Stimulated activated CD4-positive, alpha-beta T cell treated with anti-CD3 and anti-CD28 coated beads, Interleukin-1b, Interleukin-23, amount 100 ng/mL, for 1 hour (primary cell): ENCODE measurements at places on chromosomes 7 and 10.

- DNase-seq, result no peak
Measured at GRCh38 chr10:132960631-132961419, 18.5 kb upstream of the CFAP46 start.

- DNase-seq, result no peak
Measured at GRCh38 chr10:98309366-98310355, 41.7 kb upstream of the LOXL4 start.

DNA sequence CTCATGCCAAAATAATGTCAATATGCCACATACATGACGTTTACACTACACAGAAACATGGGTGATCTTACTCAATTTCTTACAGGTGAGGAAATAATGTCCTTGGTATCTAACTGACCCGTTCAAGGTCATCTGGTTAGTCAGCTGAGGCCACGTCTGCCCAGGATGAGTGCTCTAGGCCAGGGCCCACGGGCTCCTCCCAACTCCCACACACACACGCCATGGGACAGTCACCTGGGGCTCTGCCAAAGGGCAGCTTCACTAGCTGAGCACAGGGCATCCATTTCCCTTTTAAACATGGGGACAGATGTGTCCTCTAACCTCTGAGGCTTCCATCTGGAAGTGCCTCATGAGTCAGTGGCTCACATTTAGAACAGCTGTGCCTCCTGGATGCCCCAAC, 123.9 kb downstream of the TNS3 start:
- DNase-seq, result no peak

- no peak for DNase-seq
Measured at GRCh38 chr7:157809863-157810851, 473.4 kb downstream of the DNAJB6 start.

DNA sequence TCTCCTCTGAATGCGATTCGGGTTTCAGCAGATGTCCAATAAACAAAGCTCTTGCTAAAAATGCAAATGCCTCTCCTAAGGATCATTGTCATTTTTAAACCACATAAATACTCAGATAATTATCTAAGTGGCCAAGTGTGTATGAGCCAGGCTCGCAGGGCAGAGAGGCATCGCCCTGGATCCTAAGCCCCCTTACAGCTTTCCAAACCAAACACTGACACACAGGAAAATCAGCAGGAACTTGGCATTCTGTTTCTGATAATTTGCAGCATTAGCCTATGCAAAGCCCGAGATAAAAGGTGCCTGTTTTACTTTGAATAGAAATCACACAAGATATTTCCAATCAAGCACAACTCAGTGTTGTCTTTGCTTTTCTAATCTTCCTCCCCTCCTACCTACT, 134.4 kb downstream of the ABCA13 start:
- no peak for DNase-seq

DNA sequence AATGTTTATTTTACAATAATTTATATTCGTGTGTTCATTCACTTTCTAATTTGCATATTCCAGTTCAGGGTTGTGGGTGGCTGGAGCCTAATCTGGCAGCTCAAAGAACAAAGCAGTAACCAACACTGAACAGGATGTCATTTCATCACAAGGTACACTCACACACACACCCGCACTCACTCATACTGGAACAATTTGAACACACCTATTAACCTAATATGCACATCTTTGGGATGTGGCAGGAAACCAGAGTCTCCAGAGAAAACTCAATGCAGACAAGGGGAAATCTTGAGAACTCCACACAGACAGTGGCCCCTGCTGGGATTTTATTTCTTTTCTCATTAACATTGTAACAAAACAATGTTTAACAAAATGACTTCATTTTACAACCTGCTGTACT, 97.4 kb downstream of the TWIST1 start:
- no peak for DNase-seq

- DNase-seq, result no peak
Measured at GRCh38 chr10:52257692-52258075, 56.4 kb upstream of the DKK1 start.

- no peak for DNase-seq
Measured at GRCh38 chr7:99752356-99752755, 17.4 kb upstream of the CYP3A7 start.

GRCh38 chr7:77626586-77627308, 69.5 kb upstream of the RSBN1L start:
- DNase-seq, result no peak

GRCh38 chr7:115654384-115655214, 376.0 kb downstream of the TFEC start:
- DNase-seq, result no peak

DNA sequence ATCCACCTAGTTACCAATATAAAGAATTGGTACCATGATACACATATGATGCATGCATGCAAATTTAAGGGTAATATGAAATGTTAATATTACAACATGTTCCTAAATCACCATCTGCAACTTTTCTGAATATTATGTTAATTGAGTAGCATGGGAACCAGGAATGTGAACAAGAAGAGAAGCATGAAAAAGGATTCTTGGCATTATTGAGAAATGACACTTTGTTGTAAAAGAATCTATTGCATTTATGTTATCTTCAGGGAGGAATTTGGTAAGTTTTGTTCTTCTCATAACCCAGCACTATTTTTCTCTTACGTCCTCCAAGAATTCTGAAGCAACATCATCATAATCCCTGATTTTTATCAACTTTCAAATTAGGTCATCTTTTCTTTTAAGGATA, 159.9 kb upstream of the SLC25A13 start:
- no peak for DNase-seq

DNA sequence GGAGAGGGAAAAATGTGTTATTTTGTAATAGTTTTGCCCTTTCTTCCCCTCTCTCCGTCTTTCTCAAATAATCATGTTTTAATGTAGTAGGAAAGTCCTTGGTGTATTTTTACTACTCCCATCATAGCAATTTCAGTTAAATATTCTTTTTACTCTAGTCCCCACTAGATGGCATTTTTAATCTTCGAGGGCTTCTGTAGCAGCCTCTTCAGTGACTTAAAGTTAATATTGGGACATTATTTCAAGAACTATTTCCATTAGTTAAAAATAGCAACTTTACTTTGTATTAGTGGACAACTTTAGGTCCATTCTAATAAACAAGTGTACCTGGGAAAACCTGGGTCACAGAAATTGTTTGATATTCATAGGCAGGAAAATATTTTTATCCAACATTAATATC, 23.0 kb downstream of the EDRF1 start:
- no peak for DNase-seq

- DNase-seq, result no peak
Measured at GRCh38 chr10:3233486-3233990, 61.0 kb upstream of the PITRM1 start.

DNA sequence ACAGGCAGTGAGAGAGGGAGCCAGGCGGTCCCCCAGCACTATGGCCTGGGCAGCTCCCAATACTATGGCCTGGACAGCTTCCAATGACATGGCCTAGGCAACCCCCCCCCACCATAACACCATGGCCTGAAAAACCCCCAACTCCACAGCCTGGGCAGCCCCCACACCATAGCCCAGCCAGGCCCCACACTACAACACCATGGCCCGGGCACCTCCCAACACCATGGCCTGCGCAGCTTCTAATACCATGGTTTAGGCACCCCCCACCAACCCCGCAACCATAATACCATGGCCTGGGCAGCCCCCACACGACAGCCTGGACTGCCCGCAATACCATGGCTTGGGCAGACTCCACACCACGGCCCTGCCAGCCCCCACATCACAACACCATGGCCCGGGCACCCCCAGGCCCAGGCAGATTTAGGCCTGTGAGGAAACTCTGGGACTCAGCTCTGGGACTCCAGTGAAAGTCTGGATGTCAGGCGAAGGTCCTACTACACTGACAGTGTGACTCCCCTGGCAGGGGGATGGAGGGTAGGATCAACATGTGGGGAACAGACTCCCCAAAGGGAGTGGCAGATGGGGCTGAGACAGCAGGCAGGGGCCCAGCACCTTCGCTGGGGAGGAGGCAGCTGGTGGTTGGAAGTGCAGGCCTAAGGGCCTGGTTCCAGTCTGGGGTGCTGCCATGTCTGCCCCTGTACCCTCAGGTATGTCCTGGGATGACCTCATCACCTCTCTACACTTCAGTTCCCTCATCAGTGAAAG, 8.7 kb downstream of the CPXM2 start:
- DNase-seq, result no peak

- DNase-seq, result no peak
Measured at GRCh38 chr7:116525298-116525912, 569 bp downstream of the CAV1 start.

GRCh38 chr10:14486777-14487487, 156.2 kb upstream of the FRMD4A start:
- DNase-seq, result no peak

DNA sequence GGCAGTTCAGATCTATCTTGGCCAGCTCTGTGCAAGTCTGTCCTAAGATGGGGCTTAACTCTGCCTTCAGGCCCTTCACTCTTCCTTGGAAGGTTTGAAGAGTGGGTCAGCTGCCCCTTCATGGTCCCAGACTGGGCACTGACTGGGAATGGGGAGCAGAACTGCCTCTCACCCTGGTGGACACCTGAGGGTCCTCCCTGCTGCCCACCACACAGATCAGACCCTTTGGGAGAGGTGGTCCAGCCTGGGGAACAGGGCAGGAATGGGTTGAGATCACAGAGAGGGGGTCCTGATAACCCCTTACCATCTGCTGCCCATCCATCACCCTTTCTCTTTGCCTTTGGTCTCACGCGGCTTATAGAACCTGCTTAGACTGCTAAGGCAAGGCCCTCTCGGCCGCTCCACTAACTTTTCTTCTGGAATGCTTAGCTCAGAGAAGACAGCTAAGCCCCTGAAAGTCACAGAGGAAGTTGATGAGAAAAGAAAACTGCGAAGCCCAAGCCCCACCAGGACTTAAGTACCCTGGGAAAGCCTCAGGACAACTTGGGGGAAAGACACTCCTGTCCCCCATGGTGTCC, 402 bp upstream of the CDHR1 start:
- DNase-seq, result no peak

DNA sequence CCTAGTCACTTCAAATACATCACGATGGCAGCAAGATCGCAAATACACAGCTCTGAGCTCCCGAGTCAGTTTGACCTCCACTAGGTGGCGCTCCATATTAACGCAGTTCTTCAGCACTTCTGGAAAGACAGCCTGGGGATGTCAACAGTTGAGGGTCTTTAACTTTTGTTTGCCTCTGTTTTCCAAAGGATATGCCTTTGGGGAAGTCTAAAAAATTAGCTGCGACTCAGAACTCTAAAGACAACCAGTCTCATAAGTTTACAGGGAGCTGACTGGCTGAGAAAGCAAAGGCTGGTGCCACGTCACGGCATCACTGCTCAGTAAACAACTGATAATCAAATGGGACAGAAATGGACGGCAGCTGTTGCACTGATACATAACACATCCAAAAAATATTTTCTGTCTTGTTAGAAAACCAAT, 458.8 kb downstream of the SORCS1 start:
- DNase-seq, result no peak

DNA sequence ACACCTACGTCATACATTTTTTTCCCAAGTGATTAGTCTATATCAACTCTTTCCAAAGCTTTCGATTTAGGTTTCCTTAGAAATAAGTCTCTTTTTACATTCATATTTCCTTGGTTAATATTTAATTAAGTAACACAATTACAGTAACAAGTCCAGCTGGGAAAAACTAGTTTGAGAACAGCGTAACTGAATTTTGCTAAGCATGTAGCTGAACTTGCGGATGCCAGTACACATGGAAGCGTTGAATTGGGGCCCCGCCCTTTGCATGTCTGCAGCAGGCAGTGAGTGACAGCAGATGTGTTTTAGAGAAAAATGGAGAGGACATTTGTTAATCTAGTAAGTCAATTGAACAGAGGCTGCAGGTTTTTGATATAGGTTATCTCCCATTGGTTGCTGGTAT, 72.5 kb downstream of the TAF3 start:
- no peak for DNase-seq

DNA sequence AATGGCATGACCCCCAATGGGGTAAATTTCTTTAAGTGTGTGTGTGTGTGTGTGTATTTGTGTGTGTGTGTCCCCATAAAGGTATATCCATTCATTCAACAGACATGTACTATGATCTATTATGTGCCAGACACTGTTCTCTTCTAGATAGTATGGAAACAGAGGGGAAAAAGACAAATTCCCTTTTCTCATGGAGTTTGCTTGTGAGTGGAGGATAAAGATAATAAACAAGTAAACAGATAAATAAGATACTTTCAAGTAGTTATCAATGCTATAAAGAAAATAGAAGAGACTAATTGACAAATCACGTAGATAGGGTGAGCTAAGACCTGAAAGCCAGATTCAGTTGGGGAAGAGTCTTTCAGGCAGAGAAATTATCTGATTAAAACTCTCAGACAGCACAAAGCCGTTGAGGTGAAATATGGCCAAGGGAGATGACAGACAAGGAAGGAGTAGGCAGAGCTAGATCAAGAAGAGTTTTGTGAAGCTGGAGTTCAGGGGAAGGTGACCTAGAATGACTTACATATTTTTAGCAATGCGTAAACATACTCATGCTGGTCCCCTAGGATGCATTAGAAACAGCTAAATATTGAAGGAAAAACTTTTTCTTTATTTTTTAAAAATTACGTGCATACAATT, 45.2 kb upstream of the DMTF1 start:
- DNase-seq, result no peak

DNA sequence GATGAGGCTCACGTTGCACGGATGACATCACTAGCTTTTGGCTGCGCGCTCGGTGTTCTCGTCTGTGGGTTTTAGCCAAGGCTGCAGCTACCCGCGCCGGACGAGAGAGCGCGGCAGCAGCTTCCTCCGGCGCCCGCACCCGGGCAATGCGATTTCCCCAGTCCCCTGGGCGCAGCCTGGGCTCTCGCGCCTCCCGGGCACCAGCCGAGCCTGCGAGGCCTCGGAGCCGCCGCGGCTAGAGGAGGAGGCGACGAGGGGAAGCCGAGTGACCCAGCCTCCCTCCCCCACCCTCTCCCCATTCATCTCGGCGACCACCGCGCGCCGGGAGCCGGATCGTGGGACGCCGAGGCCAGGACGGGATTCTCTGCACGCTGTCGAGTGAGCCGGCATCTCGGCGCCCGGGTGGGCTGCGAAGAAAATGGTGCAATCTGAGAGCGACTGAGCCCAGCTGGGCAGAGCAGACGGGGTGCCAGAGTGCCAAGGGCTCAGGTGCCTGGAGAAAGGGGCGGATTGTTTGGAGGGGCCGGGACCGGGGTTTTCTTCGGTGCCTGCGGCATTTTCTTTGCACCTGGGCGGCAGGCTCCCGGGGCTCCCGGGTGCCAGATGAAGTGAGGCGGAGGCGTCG, 1.2 kb upstream of the TMEM178B start:
- DNase-seq, result no peak

DNA sequence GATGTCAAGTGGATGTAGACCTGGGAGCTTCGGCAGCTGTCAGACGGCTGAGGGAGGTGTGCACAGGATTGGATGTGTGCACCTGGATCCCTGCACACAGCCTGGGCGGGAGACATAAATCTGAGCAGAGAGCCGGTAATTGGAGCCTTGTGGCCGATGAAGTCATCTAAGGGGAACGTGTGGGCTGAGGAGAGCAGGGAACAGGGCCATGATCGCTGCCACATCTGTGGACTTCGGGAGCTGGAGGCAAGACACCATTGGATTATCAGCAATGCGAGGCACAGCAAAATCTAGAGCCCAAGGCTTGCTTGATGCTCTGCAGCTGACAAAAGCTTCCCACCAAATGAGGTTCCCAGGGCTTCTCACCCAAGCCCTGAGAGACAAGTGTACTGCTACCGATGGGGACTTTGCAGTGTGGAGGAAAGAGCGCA, 147.7 kb downstream of the PTPN20 start:
- DNase-seq, result no peak
